ENCODE measurements at places on chromosomes 1 and 21.

DNA sequence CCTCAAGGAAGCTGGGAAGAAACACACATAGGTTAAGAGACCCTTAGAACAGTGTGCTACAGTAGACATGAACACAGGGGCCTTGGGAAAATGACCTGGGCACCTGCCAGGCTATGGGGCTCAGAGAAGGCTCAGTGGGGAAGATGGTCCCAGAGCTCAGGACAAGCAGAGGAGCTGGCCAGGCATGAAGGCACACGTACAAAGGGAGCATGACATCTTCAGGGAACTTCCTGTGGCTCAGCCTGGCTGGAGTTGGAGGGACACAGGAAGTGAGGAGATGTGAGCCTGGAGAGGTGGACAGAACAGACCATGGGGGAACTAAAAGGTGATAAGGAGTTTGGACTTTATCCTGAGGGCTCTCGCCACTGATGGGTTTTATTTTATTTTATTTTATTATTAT lies 3.8 kb upstream of the SLC50A1 start:
- DNase-seq, result no peak

- no peak for DNase-seq
These were observed 15.6 kb upstream of the ATP1A1 start for GRCh38 chr1:116357487-116357886.

DNA sequence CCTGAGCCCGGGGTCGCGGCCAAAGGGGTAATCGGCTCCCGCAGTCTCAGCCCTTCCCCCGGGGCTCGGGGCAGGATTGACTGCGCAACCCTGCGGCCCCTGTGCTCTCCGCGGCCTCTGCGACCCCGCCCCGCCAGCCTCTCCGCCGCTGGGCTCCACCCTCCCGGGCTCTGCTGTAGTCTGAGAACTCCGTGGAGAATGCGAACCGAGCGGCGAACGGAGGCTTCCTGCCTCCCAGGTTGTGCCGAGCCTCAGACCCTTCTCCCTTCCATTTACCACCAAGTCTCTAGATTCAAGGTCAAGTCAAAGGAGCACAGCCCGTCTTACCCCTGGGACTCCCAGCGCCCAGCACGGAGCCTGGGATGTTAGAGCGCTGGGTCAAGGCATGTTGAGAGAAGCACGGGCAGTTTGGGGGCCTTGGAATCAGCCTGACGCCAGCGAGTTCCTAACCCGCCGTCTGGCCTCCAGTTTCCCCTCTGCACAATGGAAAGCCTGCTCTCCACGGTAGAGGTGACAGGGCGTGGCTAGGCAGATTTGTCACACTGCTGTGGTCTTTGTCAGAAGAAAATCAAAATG lies 3.0 kb downstream of the ATP2B4 start:
- DNase-seq, result no peak

- DNase-seq, result no peak
These were observed 27.5 kb downstream of the INTS7 start for GRCh38 chr1:212007886-212008285.

- DNase-seq, result no peak
These were observed 81.0 kb downstream of the CNIH3 start for GRCh38 chr1:224696891-224697765.

DNA sequence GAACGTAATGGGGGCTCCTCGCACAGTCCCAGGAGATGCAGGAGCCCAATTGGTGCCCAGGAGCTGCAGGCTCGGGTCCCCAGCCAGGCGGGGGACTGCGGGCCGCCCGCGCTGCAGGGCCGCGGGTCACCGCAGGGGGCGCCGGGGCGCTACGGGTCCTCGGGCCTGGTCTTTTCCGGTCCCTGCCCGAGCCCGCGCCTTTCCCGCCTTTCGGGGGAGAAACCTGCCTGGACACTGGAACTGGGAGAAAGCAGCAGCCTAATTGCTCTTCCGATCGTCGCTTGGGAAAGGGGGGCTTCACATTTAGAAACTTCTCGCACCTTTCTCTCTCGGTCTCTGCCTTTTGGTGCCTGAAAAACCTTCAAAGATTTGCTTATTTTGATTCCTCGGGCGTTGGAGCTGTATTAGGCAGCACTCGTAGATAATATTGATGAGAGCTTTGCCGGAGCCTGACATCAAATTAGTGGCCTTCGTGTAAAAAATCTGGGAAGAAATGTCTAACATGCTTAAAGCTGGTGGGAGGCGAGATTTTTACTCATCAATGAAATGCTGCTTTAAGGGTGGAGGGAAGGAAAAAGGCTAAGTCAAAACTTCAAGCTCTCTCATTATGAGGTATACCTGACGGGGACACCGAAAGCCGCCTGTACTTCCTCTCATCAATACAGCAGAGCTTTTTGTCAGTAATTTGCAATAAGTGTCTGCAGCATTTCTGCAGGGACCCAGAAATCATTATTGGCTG lies 12.6 kb upstream of the BARHL2 start:
- no peak for DNase-seq

GRCh38 chr1:218466341-218467010 lies 121.3 kb downstream of the TGFB2 start:
- DNase-seq, result no peak

DNA sequence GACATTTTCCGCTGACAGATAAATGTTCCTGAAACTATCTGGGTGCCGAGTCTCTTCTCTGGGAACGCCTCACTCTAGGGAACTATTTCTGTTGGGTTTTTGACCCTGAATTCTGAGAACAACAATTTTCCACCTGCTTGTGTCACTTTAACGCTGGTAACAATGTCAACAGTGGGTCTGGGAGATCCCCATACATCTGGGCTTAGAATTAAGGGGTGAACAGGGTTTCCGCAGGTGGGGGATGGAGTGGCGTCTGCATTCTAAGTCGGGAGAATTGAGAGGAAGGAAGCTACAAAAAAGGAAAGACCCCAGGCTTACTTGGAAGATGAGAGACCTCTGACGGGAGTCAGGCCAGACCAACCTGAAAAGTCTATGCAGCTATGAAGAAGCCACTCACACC lies 8.7 kb downstream of the CD247 start:
- no peak for DNase-seq

DNA sequence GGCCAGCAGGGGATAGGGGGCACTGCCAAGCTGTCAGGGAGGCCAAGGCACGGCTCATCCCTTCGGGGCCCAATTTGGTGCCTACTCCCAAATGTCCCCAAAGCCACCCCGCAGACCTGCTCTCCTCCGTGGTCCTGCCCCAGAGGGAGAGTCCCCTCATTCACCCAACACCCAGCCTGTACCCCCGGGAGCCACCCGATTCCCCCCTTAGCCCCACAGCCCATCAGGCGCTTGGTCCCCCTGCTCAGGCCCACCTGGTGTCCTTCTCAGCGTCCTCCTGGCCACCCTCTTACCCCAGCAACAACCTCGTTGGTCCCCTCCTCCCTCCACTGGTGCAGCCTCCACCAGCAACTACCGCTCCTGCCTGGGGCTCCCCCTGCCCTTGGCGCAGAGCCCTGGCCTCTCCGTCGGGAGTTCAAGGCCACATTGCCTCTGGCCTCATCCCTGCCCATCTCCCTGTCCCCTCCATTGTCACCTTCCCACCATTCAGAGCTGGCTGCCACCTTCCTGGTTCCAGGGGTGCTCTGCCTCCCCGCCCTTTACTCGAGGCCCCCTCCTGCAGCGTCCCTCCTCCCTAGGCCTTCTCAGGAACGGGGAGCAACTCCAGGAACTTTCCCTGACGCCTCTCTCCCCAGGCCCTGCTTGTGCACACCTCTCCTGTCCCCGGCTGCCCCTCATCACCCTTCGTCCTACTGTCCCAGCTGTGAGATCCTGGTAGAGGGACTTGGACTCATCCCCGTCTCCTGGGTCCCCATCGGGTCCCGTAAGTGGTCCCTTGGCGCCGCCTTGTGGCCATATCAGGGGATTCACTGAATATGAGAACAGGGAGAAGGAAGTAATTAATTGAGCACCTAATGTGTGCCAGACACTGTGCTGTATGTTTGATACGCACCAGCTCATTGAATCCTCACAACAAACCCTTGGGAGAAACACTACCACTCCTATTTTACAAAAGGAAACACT lies 73.9 kb downstream of the RAP1GAP start:
- peak; percentile 23 for DNase-seq

DNA sequence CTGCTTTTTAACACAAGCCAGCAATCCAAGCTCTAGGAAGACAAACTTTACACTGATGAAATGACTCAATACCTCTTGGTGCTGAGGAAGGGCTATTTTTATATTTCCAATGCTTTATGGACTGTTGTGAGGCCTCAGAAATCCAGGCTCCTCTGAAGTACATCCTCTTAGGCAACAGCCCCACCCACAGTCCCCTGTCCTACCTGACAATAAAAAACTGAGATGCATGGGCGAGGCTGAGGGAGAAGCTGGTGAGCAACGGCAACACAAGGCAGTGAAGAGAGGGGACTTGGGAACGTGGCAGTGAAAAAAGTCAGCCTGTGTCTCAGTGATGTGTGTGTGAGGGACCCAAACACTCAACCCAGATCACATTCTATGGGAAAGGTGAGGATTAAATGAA lies 10.1 kb upstream of the CPT2 start:
- DNase-seq, result no peak

DNA sequence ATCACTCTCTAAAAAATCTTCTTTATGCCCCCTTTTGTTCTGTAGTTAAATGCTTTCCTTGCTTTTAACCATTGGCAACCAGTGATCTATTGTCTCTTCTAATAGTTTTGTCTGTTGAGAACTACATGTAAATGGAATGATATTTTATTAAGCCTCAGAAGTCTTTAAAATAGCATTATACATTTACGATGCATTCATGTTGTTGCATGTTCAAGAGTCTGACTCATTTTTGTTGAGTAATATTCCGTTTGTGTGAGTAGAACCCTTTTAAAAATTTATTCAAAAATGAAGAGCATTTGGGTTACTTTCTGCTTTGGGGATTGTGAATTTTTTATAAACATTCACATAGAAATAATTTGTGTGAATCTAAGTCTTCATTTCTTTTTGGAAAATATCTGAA lies 1352.9 kb downstream of the NCAM2 start:
- DNase-seq, result no peak

GRCh38 chr1:236165238-236165981 lies 23.1 kb downstream of the GPR137B start:
- DNase-seq, result no peak

DNA sequence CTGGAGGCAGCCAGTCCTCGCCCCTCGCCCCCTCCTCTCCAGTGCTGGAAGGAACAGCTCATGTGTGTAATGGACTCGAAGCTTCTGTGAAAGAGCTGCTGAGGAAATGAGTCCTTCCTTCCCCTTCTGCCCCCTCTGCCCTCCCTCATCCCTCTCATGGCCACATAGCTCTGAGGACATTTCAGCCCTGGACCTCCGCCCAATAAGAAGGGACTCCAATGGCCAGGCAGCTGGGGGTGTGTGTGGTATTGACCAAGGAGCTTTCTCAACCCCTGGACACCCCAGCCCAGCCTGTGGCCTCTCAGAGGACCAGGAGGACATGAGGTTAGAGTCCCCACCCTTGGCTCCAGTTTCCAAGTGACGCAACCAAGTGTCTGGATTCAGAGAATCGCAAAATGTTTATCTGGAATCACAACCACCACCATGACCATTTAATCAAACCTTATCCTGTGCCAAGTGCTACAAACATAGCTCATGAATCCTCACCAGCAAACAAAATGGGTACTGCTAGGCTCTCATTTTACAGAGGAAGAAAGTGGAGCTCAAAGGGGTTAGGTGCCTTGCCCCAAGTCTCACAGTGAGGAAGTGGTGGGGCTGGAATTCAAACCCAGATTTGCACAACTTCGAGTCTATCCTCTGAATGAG lies 47.8 kb upstream of the ECE1 start:
- peak; percentile 29 for DNase-seq

DNA sequence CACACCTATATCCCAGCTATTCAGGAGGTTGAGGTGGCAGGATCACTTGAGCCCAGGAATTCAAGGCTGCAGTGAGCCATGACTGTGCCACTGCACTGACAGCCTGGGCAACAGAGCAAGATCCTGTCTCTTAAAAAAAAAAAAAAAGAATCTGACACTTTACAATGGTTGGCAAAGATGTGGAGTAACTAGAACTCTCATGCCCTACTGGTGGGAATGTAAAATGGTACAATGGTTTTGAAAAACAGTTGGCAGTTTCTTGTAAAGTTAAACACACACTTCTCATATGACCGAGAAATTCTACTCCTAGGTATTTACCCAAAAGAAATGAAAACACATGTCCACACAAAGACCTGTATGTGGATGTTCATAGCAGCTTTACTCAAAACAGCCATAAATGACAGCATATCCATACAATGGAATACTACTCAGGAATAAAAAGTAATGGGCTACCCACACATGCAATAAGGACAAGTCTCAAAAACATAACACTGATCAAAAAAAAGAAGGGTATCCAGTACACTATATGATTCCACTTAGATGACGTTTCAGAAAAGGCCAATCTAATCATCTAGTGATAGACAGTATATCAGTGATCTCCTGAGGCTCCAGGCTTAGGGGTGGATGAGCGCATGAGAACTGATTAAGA lies 58.1 kb downstream of the HLCS start:
- DNase-seq, result no peak

GRCh38 chr1:46519209-46519608 lies 29.6 kb downstream of the DMBX1 start:
- DNase-seq, result no peak

Measured in anterior cingulate cortex (tissue), 58 donors.